ENCODE measurements at places on chromosomes 4 and X.

DNA sequence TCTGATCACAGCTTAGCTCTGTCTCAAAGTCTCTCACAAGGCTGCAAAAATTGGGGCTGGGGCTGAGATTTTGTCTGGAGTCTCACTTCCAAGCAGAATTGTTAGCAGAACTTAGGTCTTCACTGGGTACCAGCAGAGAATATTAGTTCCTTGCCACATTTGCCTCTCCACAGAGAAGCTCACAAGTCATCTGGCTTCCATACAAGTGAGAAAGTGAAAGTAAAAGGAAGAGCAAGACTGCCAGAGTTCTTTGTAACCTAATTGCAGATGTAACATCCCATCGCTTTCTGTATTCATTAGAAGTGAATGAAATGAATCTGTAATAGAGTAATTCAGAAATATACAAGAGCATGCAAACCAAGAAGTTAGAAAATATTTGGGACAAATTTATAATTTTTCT is 624.1 kb upstream of the GNPDA2 start:
- no peak for DNase-seq
- H3K36me3 ChIP-seq, result no peaks in the 10 kb centered on the region
- H3K4me1 ChIP-seq, result no peaks in the 10 kb centered on the region

- no peaks in the 10 kb centered on the region for H3K36me3 ChIP-seq
- H3K27ac ChIP-seq, result no peak overlapping the region
These were observed 53.4 kb downstream of the CASP6 start for GRCh38 chr4:109649872-109650271.

GRCh38 chr4:16183604-16184003 is 42.7 kb downstream of the TAPT1 start:
- no peak for DNase-seq
- no peak overlapping the region for H3K4me3 ChIP-seq
- no peaks in the 10 kb centered on the region for H3K4me1 ChIP-seq

DNA sequence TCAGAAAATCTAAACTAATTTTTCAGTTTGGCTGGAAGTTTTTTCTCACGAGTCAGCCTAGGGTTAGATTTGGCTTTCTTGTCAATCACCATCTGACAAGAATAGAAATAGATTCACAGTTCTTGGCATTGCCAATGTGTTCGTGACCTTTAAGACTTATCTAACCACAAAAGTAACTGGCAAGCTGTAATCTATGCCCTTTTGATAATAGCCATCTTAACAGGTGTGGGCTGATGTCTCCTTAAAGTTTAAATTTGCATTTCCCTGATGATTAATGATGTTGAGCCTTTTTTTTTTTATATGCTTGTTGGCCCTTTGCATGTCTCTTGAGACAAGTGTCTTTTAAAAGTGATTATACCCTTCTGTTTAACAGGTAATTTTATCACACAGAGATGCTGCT is 460.3 kb upstream of the PRKX start:
- H3K4me3 ChIP-seq, result no peak overlapping the region
- no peaks in the 10 kb centered on the region for H3K4me1 ChIP-seq
- no peak for DNase-seq

DNA sequence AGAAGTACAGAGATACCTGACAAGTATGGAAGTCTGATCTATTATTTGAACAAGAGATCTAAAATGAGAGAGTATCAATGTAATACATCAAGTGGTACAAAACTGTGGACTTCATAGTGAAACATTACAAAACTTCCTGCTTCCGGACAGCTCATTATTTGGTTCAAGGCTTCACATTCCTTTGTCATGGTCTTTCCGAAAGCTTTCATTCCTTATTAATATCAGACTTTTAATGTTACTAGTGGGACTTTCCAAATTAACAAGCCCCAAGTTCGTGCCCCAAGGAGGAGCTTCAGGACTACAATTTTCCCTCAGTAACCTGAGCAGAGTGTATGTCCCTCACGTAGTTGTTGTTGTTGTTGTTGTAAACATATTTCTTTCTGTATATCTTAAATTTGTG is 1.2 kb downstream of the CHIC2 start:
- no peaks in the 10 kb centered on the region for H3K27me3 ChIP-seq
- H3K27ac ChIP-seq, result peak overlapping the region; percentile 98
- H3K36me3 ChIP-seq, result no peaks in the 10 kb centered on the region
- DNase-seq, result no peak

DNA sequence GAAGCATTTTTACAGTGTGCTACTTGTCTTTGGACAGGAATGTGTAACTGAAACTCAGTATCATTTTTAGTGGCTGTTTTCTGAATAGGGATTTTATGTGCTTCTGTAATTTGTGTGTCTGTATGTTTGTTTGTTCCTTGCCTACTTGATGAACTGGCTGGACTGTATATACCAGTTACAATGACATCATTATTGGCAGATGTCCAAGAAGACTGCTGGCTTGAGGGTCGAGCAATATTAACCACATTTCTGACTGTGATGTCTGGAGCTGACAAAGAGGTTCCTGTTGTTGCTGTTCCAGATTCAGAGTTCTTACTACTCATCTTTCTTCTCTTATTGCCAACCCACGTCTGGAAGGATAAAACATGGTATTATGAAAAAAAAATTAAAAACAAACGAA is 33.0 kb downstream of the HDX start:
- no peaks in the 10 kb centered on the region for H3K4me1 ChIP-seq
- no peak overlapping the region for H3K4me3 ChIP-seq
- DNase-seq, result no peak
- H3K36me3 ChIP-seq, result no peaks in the 10 kb centered on the region
- H3K27me3 ChIP-seq, result no peaks in the 10 kb centered on the region
- no peak overlapping the region for H3K27ac ChIP-seq

GRCh38 chr4:99927566-99927965 is 18.9 kb downstream of the DNAJB14 start:
- no peak for DNase-seq
- peaks cover 21% of the 10 kb centered on the region for H3K4me1 ChIP-seq
- H3K36me3 ChIP-seq, result no peaks in the 10 kb centered on the region

GRCh38 chr4:145605941-145606340 is 13.2 kb upstream of the MMAA start:
- no peaks in the 10 kb centered on the region for H3K36me3 ChIP-seq
- H3K27ac ChIP-seq, result no peak overlapping the region
- H3K4me3 ChIP-seq, result no peak overlapping the region

DNA sequence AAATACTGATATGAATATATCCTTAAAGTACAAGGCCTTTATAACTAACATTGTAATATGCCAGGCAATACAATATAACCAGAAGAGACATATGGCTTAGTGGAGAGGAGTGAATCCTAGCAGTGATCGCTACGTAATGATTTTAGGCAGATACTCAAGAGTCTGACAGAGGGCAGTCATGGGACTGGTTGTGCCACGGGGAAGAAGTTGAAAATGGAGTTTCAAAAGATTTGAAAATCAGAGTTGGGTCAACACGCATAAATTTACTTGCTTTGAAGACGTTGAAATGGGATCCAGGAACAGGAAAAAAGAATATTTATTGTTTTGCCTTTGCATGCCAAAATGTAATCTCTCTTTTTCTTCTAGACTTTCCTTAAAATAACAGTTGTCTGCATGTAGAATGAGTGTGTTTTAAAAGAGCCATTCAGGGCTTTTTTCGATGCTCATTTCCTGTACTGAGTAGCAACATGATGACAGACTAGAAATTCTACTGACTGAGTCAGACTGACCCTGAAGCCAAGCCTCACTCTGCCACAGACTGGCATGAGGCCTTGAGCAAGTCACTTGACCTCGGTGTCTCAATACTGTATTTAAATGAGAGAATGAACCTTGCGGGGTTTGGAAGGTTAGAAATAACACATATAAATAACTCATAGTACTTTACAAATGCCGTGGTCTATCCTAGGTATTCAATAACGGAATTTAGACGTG is 8.1 kb upstream of the SMS start:
- no peak for DNase-seq
- H3K27me3 ChIP-seq, result no peaks in the 10 kb centered on the region
- no peak overlapping the region for H3K27ac ChIP-seq
- H3K36me3 ChIP-seq, result no peaks in the 10 kb centered on the region

DNA sequence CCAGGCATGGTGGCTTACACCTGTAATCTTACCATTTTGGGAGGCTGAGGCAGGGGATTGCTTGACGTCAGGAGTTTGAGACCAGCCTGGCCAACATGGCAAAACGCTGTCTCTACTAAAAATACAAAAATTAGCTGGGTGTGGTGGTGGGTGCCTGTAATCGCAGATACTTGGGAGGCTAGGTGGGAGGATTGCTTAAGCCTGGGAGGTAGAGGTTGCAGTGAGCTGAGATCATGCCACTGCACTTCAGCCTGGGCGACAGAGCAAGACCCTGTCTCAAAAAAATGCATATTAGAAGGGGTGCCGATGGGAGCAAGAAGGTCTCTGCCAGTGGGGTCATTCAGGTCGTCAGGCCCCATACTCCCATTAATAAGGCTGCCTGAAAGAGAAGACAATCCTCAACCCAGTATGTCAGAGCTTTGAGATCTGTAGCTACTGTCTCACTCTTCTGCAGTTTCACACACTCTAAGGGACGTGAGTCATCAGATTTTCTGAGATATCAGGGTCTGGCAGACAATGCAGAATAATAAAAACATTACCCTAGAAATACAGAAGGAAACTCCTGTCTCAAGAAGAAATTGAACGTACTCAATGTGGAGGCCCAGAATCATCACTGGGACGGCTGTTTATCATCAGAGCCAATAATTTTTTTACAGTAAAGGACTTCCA is 176.7 kb upstream of the FAT1 start:
- no peak overlapping the region for H3K4me3 ChIP-seq
- no peaks in the 10 kb centered on the region for H3K36me3 ChIP-seq
- H3K27me3 ChIP-seq, result no peaks in the 10 kb centered on the region
- peak overlapping the region; percentile 7 for H3K27ac ChIP-seq

- no peak overlapping the region for H3K27ac ChIP-seq
- H3K36me3 ChIP-seq, result no peaks in the 10 kb centered on the region
- no peak overlapping the region for H3K4me3 ChIP-seq
- no peaks in the 10 kb centered on the region for H3K4me1 ChIP-seq
- H3K27me3 ChIP-seq, result no peaks in the 10 kb centered on the region
These were observed 186.9 kb downstream of the STK32B start for GRCh38 chr4:5238173-5238572.

GRCh38 chr4:10121568-10122208 is 5.1 kb upstream of the WDR1 start:
- no peak overlapping the region for H3K27ac ChIP-seq
- no peaks in the 10 kb centered on the region for H3K27me3 ChIP-seq
- peaks cover 70% of the 10 kb centered on the region for H3K4me1 ChIP-seq
- no peak for DNase-seq
- H3K4me3 ChIP-seq, result no peak overlapping the region
- H3K36me3 ChIP-seq, result no peaks in the 10 kb centered on the region

GRCh38 chr4:159767406-159767805 is 664.5 kb downstream of the RAPGEF2 start:
- no peaks in the 10 kb centered on the region for H3K27me3 ChIP-seq
- no peak overlapping the region for H3K4me3 ChIP-seq
- DNase-seq, result no peak
- H3K27ac ChIP-seq, result no peak overlapping the region
- no peaks in the 10 kb centered on the region for H3K36me3 ChIP-seq

- H3K27ac ChIP-seq, result no peak overlapping the region
- no peaks in the 10 kb centered on the region for H3K27me3 ChIP-seq
- H3K4me3 ChIP-seq, result no peak overlapping the region
- H3K4me1 ChIP-seq, result no peaks in the 10 kb centered on the region
These were observed 151.9 kb upstream of the PLAC1 start for GRCh38 chrX:134810211-134810610.

DNA sequence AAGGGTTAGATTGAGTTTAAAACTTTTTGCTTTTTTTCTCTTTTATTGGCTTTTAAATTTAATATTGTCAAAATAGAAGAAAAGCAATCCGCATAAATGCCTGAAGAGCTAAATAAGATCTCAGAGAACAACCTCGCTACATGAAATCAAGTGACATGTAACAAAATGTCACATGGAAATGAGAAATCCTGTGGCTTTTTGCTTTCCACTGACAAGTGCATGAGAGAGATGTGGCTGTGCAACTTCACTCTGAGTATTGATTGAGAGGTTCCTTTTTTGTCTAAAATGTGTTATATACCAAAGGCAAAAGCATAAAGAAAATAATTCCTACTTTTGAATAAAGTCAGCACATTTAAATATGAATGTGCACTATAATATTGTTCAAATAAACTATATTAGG is 263.5 kb downstream of the MAPK10 start:
- no peaks in the 10 kb centered on the region for H3K36me3 ChIP-seq
- DNase-seq, result no peak
- H3K4me3 ChIP-seq, result no peak overlapping the region
- no peaks in the 10 kb centered on the region for H3K4me1 ChIP-seq
- no peaks in the 10 kb centered on the region for H3K27me3 ChIP-seq
- H3K27ac ChIP-seq, result no peak overlapping the region

DNA sequence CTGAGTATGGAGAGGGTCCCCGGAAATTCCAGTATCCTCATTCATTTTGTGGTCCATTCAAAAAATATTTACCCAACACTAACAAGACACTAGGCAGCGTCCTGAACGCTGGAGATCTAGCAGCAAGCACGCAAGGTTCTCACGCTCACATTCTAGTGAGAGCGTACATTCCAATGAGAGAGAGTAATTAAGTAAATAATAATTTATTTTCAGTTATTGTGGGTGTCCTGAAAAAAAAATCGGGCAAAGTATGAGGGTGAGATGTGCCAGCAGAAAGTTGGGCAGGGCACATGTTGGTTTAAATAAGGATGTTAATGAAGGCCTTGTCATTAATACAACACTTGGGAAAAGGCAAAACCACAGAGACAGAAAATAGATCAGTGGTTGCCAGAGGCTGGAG is 4.0 kb upstream of the TMEM156 start:
- no peak for DNase-seq
- peaks cover 20% of the 10 kb centered on the region for H3K4me1 ChIP-seq
- H3K4me3 ChIP-seq, result no peak overlapping the region
- H3K36me3 ChIP-seq, result no peaks in the 10 kb centered on the region
- H3K27ac ChIP-seq, result no peak overlapping the region

DNA sequence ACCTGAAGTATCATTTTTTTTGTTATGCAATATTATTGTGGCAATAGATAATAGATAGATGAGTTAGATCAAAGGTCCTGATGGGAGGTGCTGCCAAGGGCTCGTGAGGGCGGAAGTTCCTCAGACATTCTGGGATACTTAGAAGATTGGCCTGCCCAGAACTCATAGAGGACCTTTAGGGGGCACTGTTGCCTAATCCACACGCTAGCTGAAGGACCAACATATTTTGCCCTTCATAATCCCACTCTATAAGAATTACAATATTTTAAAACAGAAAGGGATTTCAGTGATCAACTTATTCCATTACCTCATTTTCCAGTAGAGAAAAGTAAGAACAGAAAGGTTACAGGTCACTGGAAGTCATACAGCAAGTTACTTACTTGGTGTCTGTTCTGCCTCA is 22.9 kb upstream of the COX7B2 start:
- no peaks in the 10 kb centered on the region for H3K36me3 ChIP-seq
- H3K27me3 ChIP-seq, result no peaks in the 10 kb centered on the region
- no peak for DNase-seq
- H3K4me1 ChIP-seq, result no peaks in the 10 kb centered on the region

- H3K36me3 ChIP-seq, result no peaks in the 10 kb centered on the region
- no peak overlapping the region for H3K27ac ChIP-seq
- no peaks in the 10 kb centered on the region for H3K27me3 ChIP-seq
- no peaks in the 10 kb centered on the region for H3K4me1 ChIP-seq
- no peak overlapping the region for H3K4me3 ChIP-seq
- DNase-seq, result no peak
These were observed 40.0 kb upstream of the SHISA3 start for GRCh38 chr4:42357325-42357724.
